Gastroesophageal sphincter (tissue), 4 donors: ENCODE measurements at places on chromosomes 2 and 18. TPM values are rescaled to one million over a fixed set of nuclear protein-coding genes. Genes with fewer than 3 reads are reported as not detected.

GRCh38 chr18:21678859-21679258 lies 25.7 kb downstream of the ABHD3 start:
- ATAC-seq = no peak

DNA sequence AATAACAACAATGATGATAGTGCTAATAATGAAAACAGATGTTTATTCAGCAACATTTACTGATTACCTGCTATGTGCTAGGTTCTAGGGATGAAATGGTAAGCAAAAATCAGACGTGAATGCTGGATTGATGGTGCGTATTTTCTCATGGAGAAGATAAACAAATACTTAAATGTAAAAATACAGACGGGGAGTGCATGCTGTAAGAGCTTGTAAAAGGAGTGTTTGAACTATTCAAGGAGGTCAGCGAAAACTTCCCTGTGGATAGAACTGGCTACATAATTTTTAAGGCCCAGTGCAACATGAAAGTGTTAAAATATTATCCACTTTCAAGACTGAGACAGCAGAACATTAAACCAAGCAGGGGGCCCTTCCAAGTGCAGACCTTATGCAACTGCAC lies 22.1 kb downstream of the MTX2 start:
- no peak for ATAC-seq

DNA sequence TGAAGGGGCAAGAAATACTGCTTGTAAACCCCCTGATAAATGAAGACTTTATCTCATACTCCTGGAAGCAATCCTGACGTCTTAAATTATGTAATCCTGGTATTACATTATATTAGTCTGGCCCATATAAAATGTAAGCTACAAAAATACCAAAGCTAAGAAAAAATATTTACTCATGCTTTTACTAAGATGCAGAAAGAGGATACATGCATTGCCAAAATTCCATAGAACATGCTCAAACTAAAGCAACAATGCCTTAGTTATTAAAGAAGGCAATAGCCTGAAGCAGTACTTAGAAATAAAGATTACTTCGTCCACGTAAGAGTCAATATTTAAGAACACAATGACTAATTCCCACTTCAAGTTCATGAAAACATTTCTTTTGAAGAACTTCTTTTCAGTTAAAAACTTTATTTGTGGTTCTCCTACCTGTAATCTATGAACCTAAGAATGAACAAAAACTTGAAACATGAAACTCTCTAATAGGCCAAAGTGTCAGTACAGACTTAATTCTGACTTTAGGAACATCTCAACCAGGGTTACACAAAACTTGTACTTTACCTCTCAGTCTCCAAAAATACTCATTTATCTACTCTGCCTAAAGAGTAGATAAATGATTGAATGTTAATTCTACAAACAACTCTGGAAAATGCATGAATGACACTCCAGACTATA lies 117.3 kb downstream of the THADA start:
- no peak for ATAC-seq

GRCh38 chr2:202249521-202250253 lies 11.3 kb upstream of the SUMO1 start:
- no peak for ATAC-seq

GRCh38 chr2:61720911-61721310 lies 132.9 kb downstream of the FAM161A start:
- ATAC-seq = no peak

- ATAC-seq = no peak
These were observed 41.0 kb downstream of the GLI2 start for GRCh38 chr2:120776649-120777048.

Gene ALKAL2
- total RNA-seq = 15.9 TPM

Gene IL1B
- total RNA-seq = 2.7 TPM

Gene ANKRD30B
- not detected for total RNA-seq

Gene LIPT1
- 4.7 TPM for total RNA-seq
